ENCODE measurements at places on chromosomes 4 and X.

GRCh38 chr4:5142726-5143125, 91.4 kb downstream of the STK32B start:
- DNase-seq, result no peak

- DNase-seq, result no peak
Measured at GRCh38 chr4:157014621-157015591, 43.3 kb upstream of the PDGFC start.

- DNase-seq, result no peak
Measured at GRCh38 chr4:112057470-112057869, 87.8 kb upstream of the FAM241A start.

DNA sequence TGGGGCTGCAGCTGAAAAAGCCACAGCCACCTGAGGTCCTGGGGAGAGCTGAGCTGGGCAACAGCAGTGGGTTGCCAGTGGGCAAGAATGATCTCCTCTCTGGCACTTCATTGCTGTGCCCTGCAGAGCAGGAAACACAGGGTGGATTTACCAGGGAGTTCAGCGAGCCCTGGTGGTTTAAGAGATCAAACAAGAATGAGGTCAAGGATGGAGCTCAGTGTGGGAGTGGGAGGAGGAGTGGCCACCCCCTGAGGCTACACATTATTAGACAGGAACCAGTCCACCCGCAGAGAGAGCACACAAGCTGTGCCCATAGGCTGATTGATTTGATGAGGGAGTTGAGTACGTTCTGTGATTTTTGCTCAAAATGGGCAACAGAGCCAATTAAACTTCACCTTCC, 47.3 kb downstream of the FRMPD3 start:
- DNase-seq, result no peak

DNA sequence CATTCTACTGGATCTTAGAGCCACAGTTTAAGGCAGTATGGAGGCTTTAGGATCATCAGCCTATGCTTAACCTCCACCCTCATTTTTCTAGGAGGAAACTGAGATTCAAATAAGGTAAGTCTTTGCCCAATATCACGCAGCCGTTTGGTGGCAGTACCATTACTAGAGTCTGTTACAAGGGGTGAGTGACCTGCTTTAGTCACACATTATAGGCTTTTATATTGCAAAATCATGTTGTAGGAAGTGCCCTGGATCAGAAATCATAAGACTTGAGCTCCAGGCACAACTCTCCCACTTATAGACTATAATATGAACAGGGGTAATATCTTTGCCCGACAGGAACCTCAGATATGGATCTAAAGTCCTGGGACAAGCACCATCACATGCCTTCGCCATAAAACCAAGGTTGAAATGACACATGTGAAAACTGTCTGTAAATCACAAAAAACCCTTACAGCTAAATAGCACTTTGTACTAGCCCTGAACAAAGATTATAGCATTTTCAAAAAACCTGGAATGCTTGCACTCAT, 19.2 kb downstream of the HPSE start:
- DNase-seq, result no peak

DNA sequence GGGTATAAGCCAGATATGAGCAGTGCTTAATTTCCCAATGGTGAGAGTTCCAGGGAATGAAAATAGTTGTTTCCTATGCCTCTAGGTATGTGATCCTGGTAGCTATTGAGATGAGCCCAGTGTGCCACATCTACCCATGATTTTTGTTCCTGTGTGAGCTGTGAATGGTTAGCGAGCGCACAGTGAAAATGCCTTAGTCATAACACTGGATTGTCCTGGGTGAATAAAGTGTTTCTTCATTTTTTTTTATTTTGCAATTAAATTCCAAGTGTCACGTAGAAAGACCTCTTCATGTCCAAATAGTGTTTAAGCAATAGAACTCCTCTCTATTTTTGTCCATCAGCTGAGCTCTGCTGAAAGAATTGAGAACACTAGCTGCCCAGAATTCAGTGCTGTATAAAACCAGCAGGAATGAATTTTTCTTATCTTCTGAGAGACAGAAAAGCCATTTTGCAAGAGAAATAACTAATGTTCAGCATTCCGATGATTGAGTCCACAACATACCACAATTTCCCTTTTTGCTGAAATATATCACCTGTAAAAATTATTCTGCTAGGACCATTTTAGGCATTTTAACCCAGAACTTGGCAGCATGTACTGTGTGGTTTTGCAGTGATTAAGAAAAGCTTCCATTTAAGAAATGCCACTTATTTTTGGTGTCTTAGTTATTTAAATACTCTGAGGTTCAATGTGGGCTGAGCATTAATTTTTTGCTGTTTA, 5.6 kb downstream of the MAOA start:
- no peak for DNase-seq

GRCh38 chr4:94181815-94182214, 25.9 kb upstream of the SMARCAD1 start:
- DNase-seq, result no peak

GRCh38 chr4:89419111-89419695, 111.6 kb upstream of the GPRIN3 start:
- no peak for DNase-seq

DNA sequence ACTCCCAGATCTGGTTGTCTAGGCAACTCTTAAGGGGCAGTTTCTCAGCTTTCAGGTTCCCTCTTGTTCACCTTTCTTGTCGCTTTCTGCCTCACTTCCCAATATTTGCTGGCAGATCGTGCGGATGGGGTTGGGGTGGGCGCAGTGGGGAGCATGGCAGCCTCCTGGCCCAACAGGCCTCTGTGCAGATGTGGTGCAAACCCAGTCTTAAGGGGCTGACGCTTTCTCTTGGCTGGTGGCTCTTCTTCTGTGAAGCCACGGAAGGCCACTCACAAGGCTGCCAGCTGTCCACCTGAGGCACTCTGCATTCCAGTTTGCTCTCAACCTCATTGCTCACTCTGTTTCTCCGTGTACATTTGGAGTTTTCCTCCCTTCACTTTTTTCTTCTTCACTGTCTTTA, 61.7 kb downstream of the NBDY start:
- DNase-seq, result no peak

GRCh38 chrX:137194164-137194563, 160.4 kb upstream of the GPR101 start:
- no peak for DNase-seq

- DNase-seq, result no peak
Measured at GRCh38 chrX:17104433-17104832, 158.0 kb downstream of the REPS2 start.

GRCh38 chrX:65706041-65706828, 38.8 kb downstream of the MSN start:
- no peak for DNase-seq

- DNase-seq, result peak; percentile 17
Measured at GRCh38 chrX:120380699-120381098, 18.8 kb downstream of the ATP1B4 start.

- DNase-seq, result no peak
Measured at GRCh38 chr4:75434105-75434504, 80.1 kb downstream of the RCHY1 start.

DNA sequence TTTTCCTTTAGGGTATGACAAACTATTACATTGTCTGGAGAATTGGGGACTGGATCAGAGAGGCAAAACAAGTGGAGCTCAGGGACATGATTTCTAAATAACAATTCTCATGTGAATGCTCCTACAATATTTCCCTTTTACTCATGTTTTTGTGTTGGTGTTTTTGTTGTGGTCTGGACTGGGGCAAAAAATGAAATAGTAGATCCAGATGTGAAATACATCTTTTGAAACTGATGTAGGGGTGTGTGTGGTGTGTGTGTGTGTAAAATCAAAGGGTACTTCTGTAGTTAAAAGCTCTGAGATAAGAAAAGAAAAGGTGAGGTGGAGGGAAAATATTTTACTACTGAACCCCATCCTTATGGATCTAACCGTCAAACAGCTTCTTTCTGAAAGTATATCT, 188.4 kb upstream of the RPL34 start:
- no peak for DNase-seq

- DNase-seq, result no peak
Measured at GRCh38 chr4:118032691-118033090, 1.6 kb upstream of the NDST3 start.

- DNase-seq, result no peak
Measured at GRCh38 chr4:109295081-109295480, 7.4 kb downstream of the COL25A1 start.

- DNase-seq, result no peak
Measured at GRCh38 chr4:11038926-11039325, 354.4 kb upstream of the CLNK start.

DNA sequence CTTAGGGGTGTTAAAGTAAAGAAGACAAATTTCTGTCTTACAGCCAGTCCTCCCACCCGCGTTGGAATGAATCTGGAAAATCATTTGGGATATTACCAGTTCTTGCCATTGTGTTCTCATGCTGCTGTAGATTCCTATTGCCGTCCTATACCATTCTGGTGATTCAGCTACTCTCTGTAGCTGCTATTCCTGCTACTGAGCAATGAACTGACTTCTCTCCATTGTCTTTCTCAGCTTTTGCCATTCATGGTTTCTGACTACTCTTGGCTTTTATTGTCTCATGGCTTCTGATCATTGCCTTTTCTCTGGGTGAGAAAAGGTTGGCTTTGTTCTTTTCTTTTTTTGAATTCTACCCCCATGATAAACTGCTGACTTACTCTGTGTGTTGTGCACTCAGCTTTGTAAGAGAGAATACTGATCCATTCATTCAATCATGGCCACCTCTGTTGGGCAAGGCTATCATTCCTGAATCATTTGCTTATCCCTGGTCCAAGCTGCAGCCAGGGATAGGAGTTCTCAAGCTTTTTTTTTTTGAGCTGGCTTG, 27.7 kb upstream of the METAP1 start:
- no peak for DNase-seq

GRCh38 chrX:123422875-123423274, 238.8 kb downstream of the GRIA3 start:
- DNase-seq, result no peak

DNA sequence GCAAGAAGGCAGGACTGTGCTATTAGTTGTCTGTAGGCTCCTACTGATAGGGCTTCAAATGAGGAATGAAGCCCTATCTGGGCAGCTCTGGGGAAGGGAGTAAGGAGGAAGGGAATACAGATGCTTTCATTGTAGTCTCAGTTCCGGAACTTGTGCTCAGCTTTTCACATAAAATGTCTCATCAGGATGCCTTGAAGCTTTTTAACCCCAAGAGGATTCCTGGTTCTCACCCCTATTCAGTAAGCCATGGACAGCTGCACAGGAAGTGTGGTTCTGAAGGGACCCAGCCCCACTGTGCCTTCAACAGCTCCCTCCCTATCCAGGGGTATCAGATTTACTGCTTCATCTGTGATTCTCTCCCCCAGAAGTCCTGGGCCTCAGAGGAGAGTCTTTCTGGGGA, 5.0 kb downstream of the ARMCX5 start:
- no peak for DNase-seq

GRCh38 chr4:164613256-164613655, 140.7 kb upstream of the SMIM31 start:
- no peak for DNase-seq

DNA sequence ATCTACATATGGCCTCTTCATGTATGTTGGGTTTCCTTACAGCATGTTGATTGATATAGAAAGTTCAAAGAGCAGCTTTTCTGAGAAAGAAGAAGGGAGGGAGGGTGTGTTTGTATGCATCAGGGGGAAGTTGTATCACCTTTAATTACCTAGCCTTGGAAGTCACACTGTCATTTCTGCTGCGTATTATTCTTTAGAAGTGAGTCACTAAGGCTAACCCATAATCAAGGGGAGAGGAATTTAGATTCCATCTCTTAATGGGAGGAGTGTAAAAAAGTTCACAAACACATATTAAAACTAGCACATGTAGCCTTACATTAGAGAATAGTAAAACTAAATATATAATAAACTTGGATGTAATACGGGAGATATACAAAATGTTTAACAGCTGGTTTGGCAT, 86.5 kb upstream of the CBLL2 start:
- no peak for DNase-seq

GRCh38 chr4:103092245-103092644, 7.4 kb downstream of the BDH2 start:
- no peak for DNase-seq

GRCh38 chrX:15838017-15838416, 16.6 kb downstream of the AP1S2 start:
- no peak for DNase-seq

- DNase-seq, result no peak
Measured at GRCh38 chr4:172946503-172946902, 222.1 kb upstream of the GALNT7 start.

DNA sequence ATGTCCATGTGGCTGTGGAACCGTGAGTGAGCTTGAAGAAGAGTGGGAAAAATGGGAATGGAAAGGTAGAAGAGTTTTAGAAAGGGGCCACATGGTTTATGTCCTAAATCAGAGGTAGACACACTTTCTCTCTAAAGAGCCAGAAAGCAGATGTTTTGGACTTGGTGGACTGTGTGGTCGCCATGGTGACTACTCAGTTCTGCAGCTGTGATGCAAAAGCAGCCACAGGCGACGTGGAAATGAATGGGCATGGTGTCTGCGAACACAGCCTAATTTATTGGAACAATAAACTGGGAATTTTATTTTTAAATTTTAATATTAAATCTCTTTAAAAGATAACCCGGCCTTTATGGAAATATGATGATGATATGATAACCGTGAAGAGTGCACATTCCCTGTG, 386.0 kb upstream of the FAT1 start:
- DNase-seq, result no peak

- no peak for DNase-seq
Measured at GRCh38 chrX:33138677-33139249, 72.6 kb downstream of the DMD start.

- no peak for DNase-seq
Measured at GRCh38 chrX:18348047-18348446, 6.4 kb downstream of the SCML2 start.

GRCh38 chrX:121851033-121851432, 803.6 kb downstream of the GLUD2 start:
- no peak for DNase-seq

DNA sequence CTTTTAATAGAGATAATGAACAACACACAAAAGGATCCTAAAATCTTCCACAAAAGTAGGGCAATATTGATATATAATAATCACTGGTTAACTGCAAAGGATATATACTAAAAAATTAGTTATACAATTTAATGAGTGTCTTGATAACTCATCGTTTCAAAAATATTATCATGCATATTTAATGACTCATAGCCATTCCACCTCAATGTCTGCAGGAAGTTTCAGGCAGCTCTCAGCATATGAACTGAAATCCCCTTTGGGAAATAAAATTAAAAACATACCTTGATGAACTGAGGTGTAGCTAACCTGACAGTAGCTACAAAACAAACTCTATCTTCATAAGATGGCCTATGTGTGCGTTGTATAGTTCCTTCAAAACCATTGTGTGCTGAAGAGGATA, 62.9 kb downstream of the TMEM165 start:
- DNase-seq, result no peak

DNA sequence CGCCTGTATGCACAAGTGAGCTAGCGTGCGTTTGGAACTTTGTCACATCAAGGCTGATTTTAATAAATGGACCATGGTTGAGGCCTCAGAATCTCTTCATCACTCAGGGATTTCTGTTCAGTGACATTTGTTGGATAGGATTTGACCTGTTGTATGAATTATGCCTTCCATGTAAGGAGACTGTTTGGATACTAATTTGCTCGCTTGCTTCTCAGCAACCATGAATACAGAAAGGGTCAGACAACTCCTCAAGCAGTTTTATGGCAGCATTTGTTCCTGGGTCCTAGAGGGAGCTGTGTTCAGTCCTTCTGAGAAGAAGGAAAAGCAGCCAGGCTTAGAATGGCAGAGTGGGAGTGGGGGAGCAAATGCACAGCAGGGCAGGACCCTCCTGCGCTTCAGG, 269.7 kb upstream of the LCORL start:
- DNase-seq, result peak; percentile 14

- peak; percentile 90 for DNase-seq
Measured at GRCh38 chr4:145481164-145481941, at the start of gene SMAD1. Gene SMAD1 (plus strand): TSS chr4:145481853. CDS start chr4:145514614, 32,761 bp downstream.

- DNase-seq, result no peak
Measured at GRCh38 chr4:163090997-163091684, 75.5 kb downstream of the NAF1 start.
